ENCODE measurements at places on chromosomes 12 and 14.

- DNase-seq = no peak
Observed at GRCh38 chr12:47863985-47864384, 40.8 kb downstream of the VDR start.

DNA sequence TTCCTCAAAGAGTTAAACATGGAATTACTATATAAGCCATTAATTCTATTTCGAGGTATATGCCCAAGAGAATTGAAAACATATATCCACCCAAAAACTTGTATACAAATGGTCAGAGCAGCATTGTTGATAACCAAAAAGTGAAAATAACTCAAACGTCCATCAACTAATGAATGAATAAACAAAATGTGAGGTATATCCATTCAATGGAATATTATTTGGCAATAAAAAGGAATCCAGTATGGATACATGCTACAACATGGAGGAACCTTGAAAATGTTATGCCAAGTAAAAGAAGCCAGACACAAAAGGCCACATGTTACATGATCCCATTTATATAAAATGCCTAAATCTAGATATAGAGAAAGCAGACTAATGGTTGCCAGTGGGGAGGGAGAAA is 36.0 kb downstream of the SLC25A47 start:
- DNase-seq = no peak

DNA sequence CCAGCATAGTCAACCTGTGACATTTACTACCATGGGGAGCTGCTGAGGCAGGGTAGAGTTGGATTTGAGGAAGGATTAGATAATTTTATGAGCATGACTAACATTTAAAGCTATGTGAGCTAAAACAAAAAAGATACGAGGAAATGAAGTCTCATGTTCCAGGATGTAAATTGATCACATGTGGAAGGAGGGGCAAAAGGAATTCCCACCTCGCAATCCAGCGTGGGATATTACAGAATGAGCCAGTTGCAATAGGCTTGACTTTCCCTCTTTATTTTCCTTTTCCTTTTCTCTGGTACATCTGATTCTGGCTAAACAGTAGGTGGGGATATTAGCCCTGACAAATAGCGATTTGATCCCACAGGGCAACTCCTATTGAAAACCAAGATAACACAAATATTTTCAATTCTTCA is 214.9 kb upstream of the HMGA2 start:
- DNase-seq = peak; percentile 11

- DNase-seq = peak; percentile 82
Observed at GRCh38 chr12:31736472-31736871, 7.7 kb upstream of the AMN1 start.

- no peak for DNase-seq
Observed at GRCh38 chr12:94297096-94297699, 148.8 kb downstream of the PLXNC1 start.

GRCh38 chr14:103541709-103542604 is 13.0 kb downstream of the TRMT61A start:
- no peak for DNase-seq

Data from inflammatory macrophage treated with lipopolysaccharide for 4 hours (primary cell).